NCI-H1048 (cell line): ENCODE measurements at places on chromosomes 1 and 21.

DNA sequence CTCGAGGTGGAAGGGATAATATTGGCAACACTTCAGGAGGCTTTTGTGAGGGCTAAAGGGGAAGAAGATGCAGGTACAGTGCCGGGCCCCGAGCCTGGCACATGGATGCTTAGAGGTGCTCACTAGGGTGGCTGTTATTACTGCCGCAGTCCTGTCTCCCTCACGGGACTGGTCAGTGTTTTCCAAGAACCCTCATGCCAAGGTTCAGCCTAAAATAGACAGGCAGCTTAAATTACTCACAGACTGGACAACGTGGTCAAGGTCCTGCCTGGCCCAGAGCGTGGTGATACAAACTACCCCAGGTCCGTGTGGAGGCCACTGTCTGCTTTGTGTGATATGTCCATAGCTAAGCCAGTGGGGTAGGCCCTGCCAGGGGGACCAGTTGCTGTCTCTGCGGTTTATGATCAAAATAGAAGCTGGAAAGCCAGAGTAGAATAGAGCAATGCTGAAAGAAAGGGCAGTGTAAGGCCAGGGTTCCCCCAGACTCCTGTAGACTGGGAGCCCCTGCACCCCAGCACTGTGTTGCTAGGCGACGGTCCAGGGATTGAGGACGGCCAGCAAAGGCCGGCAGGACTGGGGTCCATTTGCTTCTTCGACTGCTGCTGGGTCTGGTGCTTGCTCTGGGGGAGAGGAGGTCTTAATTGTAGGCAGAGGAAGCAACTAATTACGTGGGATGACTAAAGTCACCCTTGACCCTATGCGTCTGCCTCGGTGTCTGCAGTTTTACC lies 36.1 kb downstream of the ELAPOR1 start:
- no peak for DNase-seq

- DNase-seq, result no peak
These were observed 2.2 kb downstream of the PRKAB2 start for GRCh38 chr1:147169840-147170674.

- DNase-seq, result no peak
These were observed 6.9 kb downstream of the THRAP3 start for GRCh38 chr1:36231191-36231590.

DNA sequence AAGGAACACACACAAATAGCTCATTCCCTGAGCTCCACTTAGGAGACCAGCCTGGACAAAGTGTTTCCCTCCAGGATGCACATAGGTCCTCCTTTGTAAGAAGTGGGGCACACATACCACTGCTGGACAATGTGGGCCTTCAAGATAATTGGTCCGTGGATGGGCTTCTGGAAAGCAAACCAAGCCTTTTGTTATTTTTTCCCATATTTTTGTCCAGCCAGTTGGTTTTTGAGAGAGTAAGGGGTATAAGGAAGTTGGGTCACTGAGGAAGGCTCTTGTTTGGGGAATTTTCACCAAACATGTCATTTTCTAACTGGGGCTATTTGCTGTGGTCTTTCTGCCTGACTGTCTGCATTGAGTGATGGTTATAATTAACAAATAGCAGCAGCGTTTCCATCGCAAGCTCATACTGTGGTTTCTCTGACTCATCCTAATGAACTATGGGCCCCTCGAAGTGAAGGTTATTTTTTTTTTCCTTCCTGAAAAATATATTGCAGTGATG lies 306.3 kb upstream of the DUSP10 start:
- DNase-seq, result no peak

- DNase-seq, result no peak
These were observed 4.8 kb downstream of the S100A16 start for GRCh38 chr1:153608089-153608682.

GRCh38 chr1:208528578-208529240 lies 284.5 kb upstream of the PLXNA2 start:
- DNase-seq, result no peak

- DNase-seq, result no peak
These were observed 73.3 kb downstream of the ADARB1 start for GRCh38 chr21:45147473-45148315.

DNA sequence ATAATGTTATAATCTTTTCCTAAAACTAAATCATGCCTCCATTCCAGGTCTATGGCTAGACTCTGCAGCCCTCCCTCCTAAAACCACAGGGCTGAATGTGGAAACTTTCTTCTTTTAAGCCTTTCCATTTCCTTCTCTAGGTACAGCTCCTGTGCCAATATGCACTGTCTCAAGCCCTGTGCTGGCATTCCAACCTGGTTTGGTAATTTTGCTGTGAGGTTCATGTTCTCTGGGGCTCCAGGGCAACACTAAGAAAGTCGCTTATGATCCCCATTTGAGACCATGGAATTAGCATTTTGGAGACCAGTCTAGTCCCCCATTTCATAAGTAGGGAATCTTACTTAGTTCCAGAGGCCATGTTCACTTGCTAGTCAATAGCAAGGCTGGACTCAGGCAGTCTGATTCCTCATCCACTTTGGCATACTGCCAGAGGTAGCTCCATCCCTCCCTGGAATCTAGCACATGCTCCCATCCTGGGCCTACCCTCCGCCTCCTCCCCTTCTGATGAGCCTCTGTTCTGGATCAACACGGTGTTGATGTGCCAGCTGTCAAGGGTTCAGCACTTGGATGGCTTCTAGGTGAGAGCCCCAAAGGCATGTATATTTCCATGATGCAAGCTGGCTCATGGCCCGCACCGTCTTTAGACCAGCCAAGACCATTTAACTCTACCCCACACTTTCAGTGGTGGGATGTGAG lies 36.5 kb downstream of the ZMYND12 start:
- DNase-seq, result no peak

GRCh38 chr1:61447968-61448430 lies 276.9 kb downstream of the TM2D1 start:
- DNase-seq, result no peak

GRCh38 chr1:59329412-59330053 lies 32.6 kb downstream of the FGGY start:
- no peak for DNase-seq

GRCh38 chr1:167861664-167862381 lies 52.1 kb downstream of the ADCY10 start:
- DNase-seq, result no peak

GRCh38 chr1:226268421-226269124 lies 40.4 kb downstream of the LIN9 start:
- DNase-seq, result no peak

DNA sequence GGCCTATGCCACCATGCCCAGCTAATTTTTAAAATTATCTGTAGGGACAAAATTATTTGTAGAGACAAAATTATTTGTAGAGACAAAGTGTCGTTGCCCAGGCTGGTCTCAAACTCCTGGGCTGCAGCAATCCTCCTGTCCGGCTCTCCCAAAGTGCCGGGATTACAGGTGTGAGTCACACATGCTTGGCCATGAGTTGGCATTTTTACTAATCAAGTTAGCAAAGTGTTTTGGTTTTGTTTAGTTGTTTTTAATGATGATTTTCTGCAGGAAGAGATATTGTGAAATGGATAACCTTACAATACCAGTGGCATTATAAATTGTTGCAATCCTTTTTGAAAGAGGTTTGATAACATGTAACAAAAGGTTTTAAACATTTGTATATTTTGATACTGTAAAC lies 65.3 kb upstream of the MAGI3 start:
- DNase-seq, result no peak

- no peak for DNase-seq
These were observed 187.4 kb upstream of the KCNK2 start for GRCh38 chr1:214895011-214895600.

GRCh38 chr1:183607322-183607980 lies 17.2 kb upstream of the NCF2 start:
- no peak for DNase-seq

GRCh38 chr1:175564119-175564518 lies 179.3 kb downstream of the TNR start:
- no peak for DNase-seq

GRCh38 chr1:81407000-81407821 lies 393.5 kb upstream of the ADGRL2 start:
- no peak for DNase-seq

- no peak for DNase-seq
These were observed 15.4 kb downstream of the COL9A2 start for GRCh38 chr1:40301541-40302299.

DNA sequence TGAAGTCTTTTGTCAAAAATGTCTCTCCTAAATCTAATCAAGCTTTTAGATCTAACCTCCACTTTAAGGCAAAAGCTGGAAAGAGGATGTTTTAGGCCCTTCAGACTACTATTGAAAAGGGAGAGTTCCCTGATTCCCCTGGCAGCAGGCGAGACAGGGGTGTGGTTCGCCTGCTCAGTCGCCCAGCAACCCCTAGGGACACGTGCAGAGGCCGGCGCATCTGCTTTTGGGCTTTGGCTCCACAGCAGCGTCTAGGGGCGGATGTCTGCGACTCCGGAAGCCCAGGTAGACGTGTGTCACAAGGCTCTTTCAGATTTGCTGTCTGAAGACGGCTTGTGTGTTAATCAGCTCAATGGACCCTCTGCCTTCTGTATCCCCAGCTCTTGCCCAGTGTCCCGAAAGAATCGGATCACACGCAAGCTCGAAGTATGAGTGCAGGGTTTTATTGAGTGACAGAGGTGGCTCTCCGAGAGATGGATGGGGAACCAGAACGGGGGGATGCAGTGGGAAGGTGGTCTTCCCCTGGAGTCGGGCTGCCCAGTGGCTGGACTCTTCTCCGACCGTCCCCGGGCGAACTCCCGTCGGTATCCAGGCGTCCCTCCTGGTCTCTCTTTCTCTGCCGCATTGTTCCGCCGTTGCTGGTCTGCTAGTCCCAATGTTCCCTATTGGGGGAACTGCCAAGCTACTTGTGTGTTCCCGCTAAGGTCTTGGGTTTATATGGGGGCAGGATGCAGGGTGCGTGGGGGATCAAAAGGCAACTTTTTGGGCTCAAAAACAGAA lies 45.5 kb downstream of the OLFML2B start:
- no peak for DNase-seq

DNA sequence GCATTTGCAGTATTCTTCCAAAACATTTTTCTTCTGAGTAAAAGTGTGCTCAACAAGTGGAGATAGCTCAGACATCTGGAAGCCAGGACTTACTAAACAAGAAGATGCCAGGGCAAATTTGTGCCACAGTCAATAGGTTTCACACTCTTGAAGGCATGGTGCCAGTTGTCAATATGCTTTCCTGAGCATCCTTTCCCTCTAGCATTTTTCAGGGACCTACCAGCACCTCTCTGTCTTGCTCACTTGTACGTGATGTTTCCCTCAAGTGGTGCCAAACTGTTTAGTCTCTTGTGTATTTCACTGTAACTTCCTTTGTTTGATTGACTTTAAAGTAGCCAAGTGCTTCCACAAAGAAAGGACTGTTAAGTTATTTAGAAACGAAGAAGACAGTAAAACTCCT lies 194.0 kb upstream of the SGIP1 start:
- no peak for DNase-seq

GRCh38 chr21:31500071-31500470 lies 156.0 kb upstream of the TIAM1 start:
- DNase-seq, result no peak

DNA sequence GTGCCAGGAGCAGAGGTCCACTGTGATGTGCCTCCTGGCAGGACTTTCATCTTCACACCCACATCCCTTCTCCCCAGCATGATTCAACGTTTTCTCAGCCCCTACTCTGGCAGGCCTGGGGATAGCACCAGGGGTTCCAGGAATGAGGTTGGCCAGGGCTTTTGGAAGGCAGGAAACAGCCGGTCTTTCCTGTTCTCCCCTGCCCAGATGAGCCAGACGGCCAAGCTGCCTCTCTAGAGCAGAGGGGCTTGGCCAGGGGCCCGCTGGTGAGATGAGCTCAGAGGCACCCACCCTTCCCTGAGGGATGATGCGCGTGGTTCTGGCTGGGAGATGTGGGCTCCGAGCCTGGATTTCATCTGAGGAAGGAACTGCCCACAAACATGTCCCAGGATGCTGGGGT lies 4.3 kb upstream of the MFAP2 start:
- DNase-seq, result no peak

GRCh38 chr1:214234635-214235025 lies 46.3 kb upstream of the SMYD2 start:
- DNase-seq, result no peak

GRCh38 chr1:116720364-116721038 lies 33.7 kb upstream of the CD2 start:
- no peak for DNase-seq

GRCh38 chr1:172417557-172417956 lies 2.9 kb upstream of the C1orf105 start:
- DNase-seq, result no peak

DNA sequence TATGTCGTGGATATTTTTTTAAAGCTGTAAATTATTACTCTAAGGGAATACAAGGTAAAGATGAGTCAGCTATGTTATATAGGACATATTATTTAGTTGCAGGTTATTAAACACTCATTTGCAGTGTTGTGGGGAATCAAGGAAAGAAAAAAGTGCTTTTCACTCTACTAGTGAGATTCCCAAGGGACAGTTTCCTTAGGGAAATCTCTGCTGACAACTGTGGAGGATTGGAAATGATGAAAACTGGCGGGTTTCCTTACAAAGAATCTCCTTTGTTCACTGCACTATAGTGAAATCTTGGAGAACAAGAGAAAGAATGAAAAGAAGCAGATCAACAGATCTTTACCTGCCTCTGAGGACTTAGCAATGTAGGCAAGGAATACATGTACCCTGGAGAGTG lies 24.5 kb upstream of the TRIM45 start:
- no peak for DNase-seq

GRCh38 chr1:6098303-6099215 lies 52.9 kb downstream of the KCNAB2 start:
- no peak for DNase-seq

- no peak for DNase-seq
These were observed 2.7 kb upstream of the PRXL2B start for GRCh38 chr1:2583871-2584351.

GRCh38 chr1:55611123-55611522 lies 396.0 kb upstream of the USP24 start:
- no peak for DNase-seq

DNA sequence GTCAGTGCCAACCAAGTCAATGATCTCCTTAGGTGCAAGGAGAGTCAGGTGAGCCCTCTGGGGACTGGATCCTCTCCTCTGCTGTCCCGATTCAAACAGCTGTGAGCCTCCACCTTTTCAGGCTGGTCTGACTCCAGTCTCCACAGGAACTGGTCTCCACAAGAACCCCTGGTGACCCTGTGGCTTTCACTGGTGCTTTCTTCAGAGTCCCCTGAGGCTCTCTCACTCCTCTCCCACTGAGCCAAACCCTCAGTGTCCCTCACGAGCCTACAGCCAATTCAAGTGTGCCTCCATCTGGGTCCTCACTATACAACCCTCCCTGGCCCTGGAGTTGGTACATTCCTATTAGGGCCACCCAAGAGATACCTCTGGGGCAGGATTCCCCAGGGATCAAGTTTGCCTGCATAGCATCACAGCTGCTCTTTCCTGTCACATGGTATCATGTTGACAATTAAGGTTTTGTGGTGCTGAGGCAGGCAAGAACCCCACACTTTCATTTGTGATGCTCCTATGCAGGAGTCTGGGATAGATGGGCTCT lies 5.2 kb upstream of the NGF start:
- DNase-seq, result no peak
